ENCODE measurements at places on chromosomes 6 and 20. TPM values are rescaled to one million over a fixed set of nuclear protein-coding genes. Genes with fewer than 3 reads are reported as not detected.

The IPCEF1 gene
- total RNA-seq, result 0.40 TPM

GRCh38 chr6:160300076-160300695, 41.6 kb upstream of the SLC22A2 start:
- H3K4me3 ChIP-seq, result no peak overlapping the region
- H3K27me3 ChIP-seq, result peaks cover 7% of the 10 kb centered on the region
- no peak overlapping the region for H3K27ac ChIP-seq
- no peak for DNase-seq
- peaks cover 7% of the 10 kb centered on the region for H3K36me3 ChIP-seq

GRCh38 chr6:5135788-5136376, 50.7 kb downstream of the PPP1R3G start:
- H3K27me3 ChIP-seq, result no peaks in the 10 kb centered on the region
- H3K36me3 ChIP-seq, result peaks cover 9% of the 10 kb centered on the region
- DNase-seq, result no peak
- H3K4me1 ChIP-seq, result no peaks in the 10 kb centered on the region
- no peak overlapping the region for H3K27ac ChIP-seq
- no peak overlapping the region for H3K4me3 ChIP-seq

GRCh38 chr6:111536910-111537527, 54.0 kb upstream of the REV3L start:
- H3K4me1 ChIP-seq, result peaks cover 32% of the 10 kb centered on the region
- DNase-seq, result no peak
- H3K36me3 ChIP-seq, result peaks cover 8% of the 10 kb centered on the region
- H3K27me3 ChIP-seq, result no peaks in the 10 kb centered on the region
- no peak overlapping the region for H3K4me3 ChIP-seq

The BPIFB4 gene
- not detected for total RNA-seq

The SIRPG gene
- not detected for total RNA-seq

DNA sequence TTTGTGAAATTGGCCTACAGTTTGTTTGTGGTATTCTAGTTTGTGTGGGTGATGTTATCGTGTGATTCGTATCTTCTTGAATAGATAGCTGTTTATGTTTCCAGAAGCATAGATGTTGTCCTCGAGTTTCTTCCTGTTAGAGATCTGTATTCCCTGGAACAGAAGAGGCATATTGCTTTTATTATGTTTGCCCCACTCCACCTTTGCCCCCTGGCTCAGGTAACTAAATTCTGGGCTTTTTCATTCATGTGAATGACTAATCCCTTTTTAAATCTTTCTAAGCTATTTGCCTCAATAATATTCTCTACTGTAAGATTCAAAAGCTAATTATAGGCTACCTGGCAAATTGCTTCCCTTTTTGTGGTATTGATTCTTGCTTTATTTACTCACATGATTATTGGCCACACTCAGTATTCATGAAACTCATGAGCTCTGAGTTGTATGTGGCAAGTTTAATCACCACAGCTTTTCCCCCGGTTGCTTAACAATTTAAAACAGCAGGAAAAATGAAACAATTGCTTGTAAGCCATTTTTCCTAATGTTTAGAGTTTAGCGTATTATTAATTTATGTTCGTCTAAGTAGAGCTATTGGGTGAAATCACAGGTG, 12.6 kb downstream of the RNF217 start:
- no peaks in the 10 kb centered on the region for H3K27me3 ChIP-seq
- H3K4me1 ChIP-seq, result peaks cover 5% of the 10 kb centered on the region
- no peak for DNase-seq
- H3K36me3 ChIP-seq, result peaks cover 48% of the 10 kb centered on the region
- no peak overlapping the region for H3K27ac ChIP-seq
